ENCODE measurements at places on chromosomes 12 and 14.

GRCh38 chr12:54564768-54565167 is 15.4 kb downstream of the PDE1B start:
- no peak for DNase-seq

- no peak for DNase-seq
Observed at GRCh38 chr12:98973395-98973794, 328.3 kb downstream of the APAF1 start.

DNA sequence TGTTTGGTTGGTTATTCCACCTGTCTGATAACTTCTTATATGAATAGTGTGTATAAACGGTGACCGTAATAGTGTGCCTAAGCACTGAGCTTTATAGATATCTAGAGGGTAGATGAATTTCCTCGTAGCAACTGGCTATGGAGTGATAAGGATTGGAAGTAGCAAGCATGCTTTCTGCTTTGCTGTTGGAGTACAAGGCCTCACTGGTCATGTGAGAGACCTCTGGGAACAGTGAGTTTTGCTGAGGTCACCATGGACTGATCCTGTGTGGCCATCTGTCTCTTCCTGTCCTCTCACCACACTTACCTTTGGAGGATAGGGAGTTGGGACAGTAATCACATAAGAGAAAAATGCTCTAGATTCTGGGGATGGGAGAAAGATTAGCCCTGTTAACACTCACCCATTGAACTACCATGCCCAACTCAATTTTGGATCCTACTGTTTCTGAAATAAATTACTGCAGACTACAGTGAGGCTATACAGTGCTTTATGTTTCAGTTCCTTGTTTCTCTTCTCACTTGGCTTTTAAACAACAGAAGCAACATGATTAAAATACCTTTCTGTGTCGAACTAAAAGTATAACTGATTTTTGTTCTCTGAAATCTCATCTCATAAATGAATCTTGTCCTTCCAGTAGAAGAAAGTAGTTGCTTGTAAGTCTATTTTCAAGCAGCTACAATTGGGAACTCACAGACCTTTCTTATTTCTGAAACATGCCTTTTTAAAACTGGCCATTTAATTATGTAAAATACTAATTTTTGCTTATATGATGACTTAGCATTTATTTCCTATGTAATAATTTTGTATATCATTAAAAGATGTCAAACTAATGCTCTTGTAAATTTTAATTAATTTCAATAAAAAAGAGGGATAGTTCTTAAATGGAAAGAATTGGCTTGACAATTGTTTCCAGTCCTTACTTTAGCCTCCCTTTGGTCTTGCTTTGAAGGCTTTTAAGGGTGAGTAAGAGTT is 8.3 kb downstream of the TMX1 start:
- no peak for DNase-seq

DNA sequence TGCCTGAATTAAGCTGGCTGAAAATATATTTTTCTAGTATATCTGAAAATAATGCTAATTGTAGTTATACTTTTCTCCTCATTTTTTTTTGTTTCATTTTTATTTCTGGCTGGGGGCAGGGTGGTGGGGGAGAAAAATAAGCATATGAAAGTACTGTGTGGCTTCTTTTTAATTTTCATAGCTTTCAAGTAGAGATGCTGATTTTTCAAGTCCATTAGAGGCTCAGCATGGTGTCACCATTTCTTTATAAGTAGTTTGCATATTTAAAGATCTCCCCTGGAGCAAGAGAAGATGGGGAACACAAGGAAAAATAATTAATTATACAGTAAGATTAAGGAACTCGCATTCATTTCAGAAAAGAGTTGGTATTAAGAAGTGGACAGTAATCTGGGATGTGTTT is 27.1 kb downstream of the TTC8 start:
- no peak for DNase-seq

- DNase-seq, result no peak
Observed at GRCh38 chr14:97138801-97139200, 341.6 kb downstream of the VRK1 start.

DNA sequence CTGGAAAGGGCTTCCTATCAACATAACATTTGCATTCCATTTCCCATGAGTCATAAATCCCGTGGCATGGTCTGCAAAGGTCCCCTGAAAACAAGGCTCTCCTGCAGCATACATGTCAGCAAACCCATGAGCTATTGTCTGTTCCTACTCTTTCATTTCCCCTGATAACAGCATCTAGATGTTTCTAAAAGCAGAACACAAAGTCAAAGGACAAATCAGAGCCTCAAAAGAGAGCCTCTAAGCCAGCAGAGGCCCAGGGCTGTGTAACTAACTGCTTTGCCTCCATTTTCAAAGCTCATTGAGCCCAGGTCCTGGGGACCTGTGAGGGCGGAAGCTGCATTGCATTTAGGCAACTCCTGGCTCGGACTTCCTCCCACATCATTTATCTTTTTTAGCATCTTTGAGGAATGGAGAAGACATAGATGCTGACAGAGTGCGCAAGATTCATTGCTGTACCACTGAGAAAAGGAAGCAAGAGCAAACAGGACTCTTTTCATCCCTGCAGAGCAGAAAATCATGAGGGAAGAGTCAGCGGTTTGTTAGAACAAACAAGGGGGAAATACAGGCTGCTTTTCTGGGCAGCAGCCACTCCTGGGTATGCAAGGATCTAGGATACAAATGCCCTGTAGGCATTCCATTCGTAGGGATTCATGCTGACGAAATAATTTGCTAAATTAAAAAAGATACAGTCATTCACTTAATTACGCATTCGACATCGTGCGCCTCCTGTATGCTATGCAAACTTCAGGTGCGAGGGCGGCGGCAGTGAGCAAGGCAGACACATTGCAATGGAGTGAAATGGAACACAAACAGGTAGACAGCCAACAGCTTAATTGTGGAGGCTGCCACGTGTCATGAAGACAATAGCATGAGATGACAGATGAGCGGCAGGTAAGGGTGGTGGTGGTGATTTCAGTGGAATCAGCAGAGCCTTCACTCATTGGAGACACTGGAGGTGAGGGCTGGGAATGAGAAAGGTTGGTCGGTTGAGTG is 131.0 kb downstream of the TMEM132D start:
- DNase-seq, result no peak

- DNase-seq, result no peak
Observed at GRCh38 chr14:20809917-20810316, 7.3 kb upstream of the RNASE1 start.

DNA sequence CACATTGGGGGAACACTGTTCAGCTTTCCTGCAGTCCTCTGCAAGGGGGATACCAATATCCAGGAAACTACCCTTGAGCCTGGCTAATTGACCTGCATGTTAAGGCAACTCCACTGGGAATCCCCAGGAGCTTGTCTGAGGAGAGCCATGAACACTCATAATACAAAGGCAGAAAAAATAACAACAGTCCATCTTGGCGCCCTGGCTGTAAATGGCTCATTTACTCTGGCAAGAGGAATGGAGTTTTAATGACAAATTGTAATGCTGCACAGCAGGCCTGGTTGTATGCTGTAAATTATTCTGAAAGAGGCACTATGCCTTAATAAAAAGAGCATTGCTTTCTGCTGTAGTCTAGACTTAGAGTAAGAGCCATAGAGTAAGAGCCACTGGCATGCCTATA is 58.3 kb downstream of the SLC8A3 start:
- DNase-seq, result no peak

DNA sequence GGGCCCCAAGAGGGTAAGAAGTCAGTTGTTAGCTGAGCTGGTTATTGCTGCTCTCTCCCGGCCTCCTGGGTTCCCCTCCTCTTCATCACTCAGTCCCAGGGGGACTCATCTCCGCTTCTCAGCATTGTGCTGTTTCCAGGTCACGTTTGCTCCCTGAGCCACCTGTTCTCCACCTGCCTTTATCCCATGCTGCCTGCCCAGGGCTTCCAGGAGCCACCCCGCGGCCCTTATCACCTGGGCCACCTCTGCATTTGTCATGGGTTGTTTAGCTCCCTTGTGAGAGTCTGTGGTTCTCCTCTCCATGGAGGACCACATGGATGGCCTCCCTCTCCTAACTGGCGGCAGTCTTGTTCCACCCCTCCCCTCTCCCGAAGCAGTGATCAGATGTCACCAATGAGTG is 36.0 kb downstream of the SYNDIG1L start:
- no peak for DNase-seq

DNA sequence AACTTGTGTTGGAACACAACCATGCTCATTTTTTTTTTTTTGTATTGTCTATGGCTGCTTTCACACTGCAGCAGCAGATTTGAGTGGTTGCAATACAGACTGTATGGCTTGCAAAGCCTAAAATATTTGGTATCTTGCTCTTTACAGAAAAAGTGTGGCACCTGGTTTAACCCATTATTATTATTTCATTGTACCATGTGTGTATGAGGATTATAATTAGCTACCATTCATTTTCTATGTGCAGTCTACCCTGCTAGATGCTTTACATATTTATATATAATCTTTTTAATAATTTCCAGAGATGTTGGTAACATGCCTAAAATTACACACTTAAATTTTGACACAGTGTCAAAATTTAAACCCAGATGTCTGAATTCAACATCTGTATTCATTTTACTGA is 37.7 kb downstream of the SPATS2 start:
- DNase-seq, result no peak

DNA sequence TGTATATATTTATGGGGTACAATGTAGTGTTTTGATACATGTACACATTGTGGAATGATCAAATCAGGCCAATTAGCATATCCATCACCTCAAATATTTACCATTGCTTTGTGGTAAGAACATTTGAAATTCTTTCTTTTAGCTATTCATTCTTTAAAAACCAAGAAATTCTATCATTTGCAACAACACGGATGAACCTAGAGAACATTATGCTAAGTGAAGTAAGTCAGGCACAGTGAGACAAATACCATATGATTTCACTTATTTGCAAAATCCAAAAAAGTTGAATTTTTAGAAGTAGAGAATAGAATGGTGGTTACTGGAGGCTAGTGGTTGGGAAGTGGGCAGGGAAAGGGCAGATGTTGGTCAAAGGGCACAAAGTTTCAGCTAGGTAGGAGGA is 129.3 kb upstream of the PTPRQ start:
- DNase-seq, result no peak

- no peak for DNase-seq
Observed at GRCh38 chr14:104923640-104924420, 849 bp upstream of the PLD4 start.

DNA sequence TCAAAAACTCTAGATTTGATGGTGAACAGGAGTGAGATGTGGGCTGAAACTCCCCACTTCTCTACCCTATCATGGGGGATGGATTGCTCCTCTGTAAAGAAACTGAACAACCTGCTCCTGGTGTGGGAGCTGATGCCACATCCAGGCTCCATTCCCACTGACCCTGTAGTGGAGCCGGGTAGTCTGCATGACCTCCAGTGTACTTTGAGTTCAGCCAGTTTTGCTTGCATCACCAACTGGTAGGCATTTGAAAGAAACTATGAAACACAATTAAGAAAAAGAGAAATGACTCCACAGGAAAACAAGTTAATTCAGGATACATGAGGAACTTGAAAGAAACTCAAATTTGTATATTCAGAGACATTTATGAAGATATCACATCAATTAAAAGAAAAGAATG is 27.3 kb upstream of the EMP1 start:
- DNase-seq, result no peak

DNA sequence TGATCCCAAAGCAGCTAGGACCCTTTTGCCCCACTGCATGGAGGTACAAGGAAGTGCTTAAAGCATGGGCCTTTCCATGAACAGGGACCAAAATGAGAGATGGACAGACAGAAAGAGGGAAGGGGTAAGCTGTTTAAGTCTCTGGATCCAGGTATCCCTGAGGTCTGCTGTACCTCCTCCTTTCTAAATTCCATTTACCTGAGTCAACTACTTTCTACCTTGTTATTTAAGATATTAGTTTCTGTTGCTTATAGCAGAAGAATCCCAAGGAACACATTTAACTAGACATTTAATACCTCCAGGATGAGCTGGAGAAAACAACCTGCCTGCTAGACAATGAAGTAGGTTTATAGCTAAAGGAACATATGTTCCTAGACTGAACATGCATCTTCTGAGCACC is 157.6 kb upstream of the TMCC3 start:
- DNase-seq, result no peak

DNA sequence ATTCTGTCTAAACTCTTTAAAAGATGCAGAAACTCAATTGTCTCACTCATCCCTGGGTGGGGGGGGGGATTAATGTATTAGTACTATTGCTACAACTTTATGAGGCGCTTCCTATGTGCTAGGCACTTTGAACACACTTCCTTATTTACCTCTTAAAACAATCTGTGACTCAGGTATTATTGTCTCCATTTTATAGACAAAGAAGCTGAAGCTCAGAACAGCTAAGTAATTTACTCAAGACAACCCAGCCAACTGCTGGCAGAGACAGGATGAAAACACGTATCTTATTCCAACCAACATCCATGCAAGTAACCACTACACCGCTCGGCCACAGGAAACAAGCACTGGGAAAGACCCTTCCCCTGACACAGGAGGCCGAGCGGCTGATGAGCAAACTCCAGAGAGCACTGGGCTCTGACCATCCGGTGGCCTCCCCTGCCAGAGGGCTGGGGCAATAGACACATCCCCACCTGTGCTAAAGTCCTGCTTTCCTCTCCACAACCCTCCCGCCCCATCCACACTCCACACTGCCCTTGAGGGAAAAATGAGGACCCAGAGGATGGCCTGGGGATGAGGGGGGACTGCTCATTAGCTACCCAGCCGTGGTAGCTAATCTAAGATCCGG is 244.2 kb downstream of the DPF3 start:
- no peak for DNase-seq

DNA sequence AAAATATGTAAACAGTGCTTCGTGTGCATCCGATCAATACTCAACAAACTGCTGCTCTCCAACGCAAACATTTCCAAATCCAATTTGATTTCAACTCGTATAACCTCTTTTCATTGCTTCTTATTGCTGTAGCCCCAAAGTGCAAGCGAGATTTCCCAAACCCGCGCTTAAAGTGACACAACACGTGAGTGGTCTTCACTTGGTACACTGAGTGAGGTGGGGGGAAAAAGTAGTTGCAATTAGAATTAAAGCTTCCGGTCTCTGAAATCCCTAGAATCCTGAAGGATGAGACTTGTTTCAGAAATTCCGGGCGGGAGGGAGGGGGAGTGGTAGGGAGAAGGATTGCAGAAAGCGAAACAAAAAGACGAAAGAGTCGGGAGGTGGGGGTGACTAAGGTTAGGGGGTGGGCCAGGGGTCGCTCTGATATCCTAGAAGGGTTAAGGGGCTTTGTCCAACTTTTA is 387.5 kb downstream of the BCAT1 start:
- DNase-seq, result no peak

DNA sequence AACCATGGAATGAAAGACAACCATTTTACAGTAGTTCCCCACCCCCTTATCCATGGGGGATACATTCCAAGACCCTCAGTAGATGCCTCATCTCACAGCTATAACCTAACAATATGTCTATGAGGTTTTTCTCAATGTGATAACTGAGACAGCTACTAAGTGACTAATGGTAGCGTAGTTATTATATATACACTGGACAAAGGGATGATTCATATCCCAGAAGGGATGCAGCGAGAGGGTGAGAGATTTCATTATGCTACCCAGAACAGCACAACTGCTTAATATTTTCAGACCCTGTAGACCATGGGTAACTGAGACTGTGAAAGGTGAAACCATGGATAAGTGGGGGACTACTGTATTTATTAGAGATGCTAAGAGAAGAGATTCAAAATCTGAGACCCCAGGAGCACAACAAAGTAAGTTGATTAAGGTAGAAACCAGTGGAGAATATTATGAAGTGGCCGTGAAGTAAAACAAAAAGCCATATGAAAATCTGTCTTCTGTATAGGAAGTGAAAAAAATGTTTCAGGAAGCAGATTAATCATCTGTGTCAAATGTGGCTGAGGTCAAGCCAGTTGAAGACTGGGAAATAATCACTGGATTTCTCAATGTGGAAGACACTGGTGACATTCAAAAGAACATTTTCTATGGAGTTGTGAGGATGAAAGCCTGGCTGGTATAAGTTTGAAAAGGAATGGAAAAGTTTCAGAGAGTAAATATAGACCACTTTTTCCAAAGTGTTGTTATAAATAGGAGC is 77.2 kb downstream of the RPL10L start:
- DNase-seq, result no peak

Data from stimulated activated CD4-positive, alpha-beta T cell treated with anti-CD3 and anti-CD28 coated beads, Interleukin-15, amount 100 ng/mL, for 1 hour (primary cell).